ENCODE measurements at places on chromosomes 5 and 9.

GRCh38 chr9:78235256-78235761 lies 566 bp upstream of the CEP78 start:
- DNase-seq = no peak

DNA sequence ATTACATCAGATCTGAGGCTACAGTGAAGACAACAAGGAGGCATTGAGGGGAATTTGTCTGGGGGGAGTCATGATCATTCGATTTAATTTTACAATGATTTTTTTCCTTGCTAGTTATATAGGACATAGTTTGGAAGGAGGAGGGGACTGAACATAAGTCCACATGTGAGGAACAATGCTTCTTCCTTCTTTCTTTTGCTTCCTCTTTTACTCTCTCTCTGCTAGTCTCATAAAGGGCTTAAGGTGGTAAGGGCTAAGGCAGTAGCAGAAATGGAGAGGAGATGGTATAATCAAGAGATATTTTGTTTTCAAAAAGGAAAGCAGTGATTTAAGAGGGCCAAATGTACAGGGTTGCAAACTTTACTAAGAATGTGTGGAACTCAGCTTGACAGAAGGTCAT lies 64.3 kb downstream of the GRIN3A start:
- no peak for DNase-seq

DNA sequence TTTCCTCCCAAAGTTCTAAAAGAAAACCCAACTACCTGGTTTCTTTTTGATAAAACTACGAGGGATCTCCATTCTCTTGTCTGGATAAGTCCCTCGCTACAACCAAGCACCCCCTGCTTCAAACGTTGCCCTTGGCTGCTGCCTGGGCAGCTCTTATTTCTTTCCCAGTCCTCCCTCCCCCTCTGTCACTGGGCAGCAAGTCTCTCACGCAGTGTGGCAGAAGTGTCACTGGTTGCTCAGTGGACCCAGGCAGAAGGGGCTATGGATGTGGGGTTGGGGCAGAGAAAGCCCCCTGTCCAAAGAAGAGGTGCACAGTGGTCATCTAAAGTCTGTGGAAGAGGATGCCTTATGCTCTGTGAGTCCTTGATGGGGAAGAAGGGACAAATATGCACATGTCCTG lies 7.2 kb upstream of the SMIM32 start:
- no peak for DNase-seq

- no peak for DNase-seq
These were observed 93.7 kb downstream of the SGCD start for GRCh38 chr5:156420665-156421064.

DNA sequence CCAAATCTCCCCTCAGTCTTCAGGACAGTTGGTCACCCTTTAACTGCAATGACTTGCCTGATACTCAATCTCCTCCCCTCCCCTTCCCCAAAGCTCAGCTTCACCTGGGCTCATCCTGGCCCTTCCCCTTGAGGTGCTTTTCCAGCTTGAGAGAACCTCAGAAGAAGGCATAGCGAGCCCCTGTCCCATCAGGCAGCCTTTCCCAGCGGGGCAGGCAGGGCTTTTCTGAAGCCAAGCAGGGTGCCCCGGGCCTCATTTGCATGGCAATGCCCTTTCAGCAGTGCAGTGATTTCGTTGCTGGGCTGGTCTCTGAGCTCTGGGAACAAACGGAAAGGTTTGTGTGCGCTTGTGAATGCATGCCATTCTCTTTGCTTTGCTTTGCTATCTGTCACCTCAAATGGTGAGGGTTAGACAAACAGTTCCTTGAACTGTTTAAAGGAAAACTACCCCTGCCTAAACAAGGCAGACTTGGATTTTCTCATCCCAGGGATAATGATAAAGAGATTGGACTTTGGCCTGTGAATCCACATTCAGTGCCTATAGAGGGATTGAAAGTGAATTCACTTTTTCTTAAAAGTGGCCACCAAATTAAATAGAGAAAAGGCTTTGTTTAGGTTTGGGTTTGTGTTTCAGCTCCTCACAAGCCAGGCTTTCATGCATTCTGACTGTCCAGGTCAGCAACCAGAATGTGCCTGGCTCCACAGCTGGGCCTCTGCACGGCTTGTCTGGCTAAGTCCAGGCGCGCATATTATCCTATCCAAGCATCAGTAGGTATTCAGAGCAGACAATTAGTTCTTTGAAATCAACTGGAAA lies 165.3 kb downstream of the ZNF608 start:
- no peak for DNase-seq

- no peak for DNase-seq
These were observed 415.2 kb upstream of the TRPC7 start for GRCh38 chr5:136780518-136780917.

DNA sequence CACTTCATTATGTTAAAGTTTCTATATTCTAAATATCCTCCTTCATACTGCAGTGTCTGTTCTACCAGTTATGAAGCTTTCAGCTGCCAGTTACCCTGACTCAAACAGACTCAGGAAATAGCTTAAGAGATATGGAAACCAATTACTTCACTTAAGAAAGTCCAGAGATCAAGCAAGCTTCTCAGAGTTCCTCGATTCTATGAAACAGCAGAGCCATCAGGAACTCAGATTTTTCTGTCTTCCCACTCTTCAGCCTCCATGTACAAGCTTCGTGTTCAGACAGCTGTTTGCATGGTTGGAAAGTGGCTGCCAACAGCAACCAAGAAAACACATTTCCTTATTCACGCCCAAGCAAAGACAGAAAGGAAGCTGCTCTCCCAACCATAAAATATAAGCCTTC lies 216.1 kb downstream of the ACTL7B start:
- no peak for DNase-seq

GRCh38 chr5:36815871-36816270 lies 60.7 kb upstream of the NIPBL start:
- DNase-seq = no peak

GRCh38 chr9:3846573-3846972 lies 320.8 kb upstream of the RFX3 start:
- DNase-seq = no peak

- no peak for DNase-seq
These were observed 36.1 kb upstream of the UBE2D2 start for GRCh38 chr5:139524940-139525585.

Data from stimulated activated CD4-positive, alpha-beta T cell treated with anti-CD3 and anti-CD28 coated beads, Interleukin-15, amount 100 ng/mL, for 1 hour (primary cell).